Lung microvascular endothelial cell (primary cell): ENCODE measurements at places on chromosomes 5 and 9.

DNA sequence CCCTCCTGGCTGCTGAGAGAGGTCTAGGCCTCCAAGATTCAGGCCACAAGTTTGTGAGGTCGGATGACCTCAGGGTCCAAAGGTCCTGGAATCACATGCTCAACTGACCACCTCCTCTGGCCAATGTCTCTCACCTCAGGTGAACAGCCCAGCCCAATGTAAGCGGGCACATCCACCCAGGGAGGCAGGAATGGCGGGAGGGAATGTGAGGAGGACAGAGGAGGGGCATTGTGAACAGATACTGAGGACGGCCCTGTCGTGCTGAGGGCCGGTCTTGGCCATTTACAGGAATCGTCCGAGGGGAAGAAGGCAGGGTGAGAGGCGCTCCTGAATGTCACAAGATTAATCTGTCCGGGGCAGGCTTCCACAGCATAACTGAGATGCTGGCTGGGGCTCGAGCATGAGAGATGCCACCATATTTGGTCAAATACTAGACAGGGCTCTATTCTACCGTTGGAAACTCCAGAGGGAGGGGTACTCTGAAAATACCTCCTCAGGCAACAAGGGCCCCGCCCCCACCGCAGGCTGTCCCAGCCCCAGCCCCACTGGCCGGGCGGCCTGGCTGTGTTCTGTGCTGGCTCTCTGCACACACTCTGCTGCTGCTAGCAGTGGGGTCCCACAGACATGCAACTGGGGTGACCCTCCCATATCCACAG lies 1.5 kb upstream of the IL17B start:
- DNase-seq = no peak

GRCh38 chr5:9251379-9251980 lies 294.4 kb downstream of the SEMA5A start:
- DNase-seq = no peak

GRCh38 chr5:64566310-64566916 lies 60.6 kb downstream of the RGS7BP start:
- DNase-seq = no peak

- DNase-seq = peak; percentile 22
Observed at GRCh38 chr9:134776080-134776796, 104.4 kb upstream of the FCN2 start.

GRCh38 chr5:123116757-123117156 lies 27.7 kb downstream of the PRDM6 start:
- DNase-seq = no peak

DNA sequence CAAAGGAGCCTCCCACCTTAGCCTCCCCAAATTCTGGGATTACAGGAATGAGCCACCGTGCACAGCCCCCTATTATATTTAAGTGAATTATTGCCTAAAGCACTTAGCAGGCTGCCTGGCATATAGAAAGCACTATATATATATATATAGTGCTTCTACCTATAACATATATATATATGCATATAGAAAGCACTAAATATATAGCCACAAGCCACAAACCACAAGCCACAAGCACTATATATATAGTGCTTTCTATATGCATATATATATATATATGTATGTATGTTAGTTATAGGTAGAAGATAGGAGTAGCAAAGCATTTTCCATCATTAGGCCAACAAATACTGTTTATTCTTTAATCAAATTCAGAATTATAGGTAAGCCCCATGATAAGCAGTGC lies 185.8 kb downstream of the CWC27 start:
- no peak for DNase-seq
